ENCODE measurements at places on chromosomes 13 and 19. TPM values are rescaled to one million over a fixed set of nuclear protein-coding genes. Genes with fewer than 3 reads are reported as not detected.

The FRY gene
- total RNA-seq: 28.3 TPM

The PLPPR3 gene
- 0.30 TPM for total RNA-seq

The PRKACA gene
- total RNA-seq: 89.7 TPM

The MAP4K1 gene
- total RNA-seq: 0.07 TPM

The MYH14 gene
- 0.13 TPM for total RNA-seq

The ERVK3-1 gene
- 20.3 TPM for total RNA-seq

The KDELR1 gene
- total RNA-seq: 118 TPM

The CILP2 gene
- 0.17 TPM for total RNA-seq

The NUMBL gene
- 50.4 TPM for total RNA-seq

The CNN2 gene
- total RNA-seq: 242 TPM

The LIPE gene
- total RNA-seq: 2.6 TPM

The APOE gene
- total RNA-seq: 2.0 TPM

The TRIM28 gene
- 376 TPM for total RNA-seq

The ZNF723 gene
- not detected for total RNA-seq

The PTH2 gene
- not detected for total RNA-seq

The HIPK4 gene
- total RNA-seq: 0.17 TPM

The PRR20E gene
- total RNA-seq: not detected

The ACER1 gene
- not detected for total RNA-seq

The BST2 gene
- 63.1 TPM for total RNA-seq

The CLEC17A gene
- total RNA-seq: 0.13 TPM

The ZFP14 gene
- 3.8 TPM for total RNA-seq

The ZSCAN5C gene
- not detected for total RNA-seq

The PTBP1 gene
- total RNA-seq: 172 TPM

The GAS6 gene
- 107 TPM for total RNA-seq

The MIPEP gene
- total RNA-seq: 10.5 TPM

The EPN1 gene
- 144 TPM for total RNA-seq

The SIAH3 gene
- total RNA-seq: not detected

The PSMD8 gene
- total RNA-seq: 262 TPM

The SLC7A10 gene
- not detected for total RNA-seq

The APOC1 gene
- not detected for total RNA-seq

The PNMA8A gene
- 3.2 TPM for total RNA-seq

The PDE4C gene
- total RNA-seq: 21.3 TPM

The BCL3 gene
- 18.8 TPM for total RNA-seq

The ZNF229 gene
- 11.6 TPM for total RNA-seq

The LILRA2 gene
- total RNA-seq: not detected

The ELSPBP1 gene
- total RNA-seq: not detected

The KLC3 gene
- total RNA-seq: 0.46 TPM

The MAST1 gene
- total RNA-seq: 0.36 TPM

The MRPS12 gene
- 27.4 TPM for total RNA-seq

The CTXN1 gene
- 7.4 TPM for total RNA-seq

The MZT1 gene
- total RNA-seq: 13.1 TPM

The OLFM2 gene
- 112 TPM for total RNA-seq

The ZNF426 gene
- 16.6 TPM for total RNA-seq

The ZNF846 gene
- total RNA-seq: 18.0 TPM

The GPC5 gene
- total RNA-seq: 0.13 TPM

The GJA3 gene
- total RNA-seq: 0.59 TPM

The ZNF625 gene
- 9.2 TPM for total RNA-seq

The FPR1 gene
- total RNA-seq: not detected

All from smooth muscle cell of the pulmonary artery (primary cell).